ENCODE measurements at places on chromosomes 1 and 21.

DNA sequence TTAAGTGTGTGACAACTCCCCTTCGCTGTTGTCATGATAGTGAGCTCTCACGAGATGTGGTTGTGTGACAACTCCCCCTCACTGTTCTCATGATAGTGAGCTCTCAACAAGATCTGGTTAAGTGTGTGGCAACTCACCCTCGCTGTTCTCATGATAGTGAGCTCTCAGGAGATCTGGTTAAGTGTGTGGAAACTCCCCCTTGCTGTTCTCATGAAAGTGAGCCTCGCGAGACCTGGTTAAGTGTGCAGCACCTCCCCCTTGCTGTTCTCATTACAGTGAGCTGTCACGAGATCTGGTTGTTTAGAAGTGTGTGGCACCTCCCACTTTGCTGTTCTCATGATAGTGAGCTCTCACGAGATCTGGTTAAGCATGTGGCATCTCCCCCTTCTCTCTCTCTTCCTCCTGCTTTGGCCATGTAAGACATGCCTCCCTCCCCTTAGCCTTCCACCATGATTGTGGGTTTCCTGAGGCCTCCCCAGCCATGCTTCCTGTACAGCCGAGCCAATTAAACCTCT lies 25.1 kb upstream of the LSS start:
- DNase-seq = no peak

DNA sequence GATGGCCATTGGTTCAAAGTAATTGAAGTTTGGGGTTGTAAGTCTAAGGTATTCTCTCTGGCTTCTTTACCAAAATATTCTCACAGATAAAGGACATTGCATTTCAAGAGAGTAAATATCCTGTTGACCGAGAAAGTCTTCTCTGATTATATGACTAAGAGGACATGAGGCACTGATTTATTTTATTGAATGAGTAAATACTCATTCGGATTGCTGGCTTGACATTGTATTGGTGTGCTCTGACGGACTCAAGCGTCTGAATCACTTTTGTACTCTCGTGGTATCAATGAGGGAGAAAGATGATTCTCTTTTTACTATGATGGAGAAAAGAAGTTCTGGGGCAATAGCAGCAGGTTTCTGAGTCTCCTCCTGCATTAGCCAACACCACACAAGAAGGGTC lies 205.3 kb upstream of the RRP15 start:
- no peak for DNase-seq

DNA sequence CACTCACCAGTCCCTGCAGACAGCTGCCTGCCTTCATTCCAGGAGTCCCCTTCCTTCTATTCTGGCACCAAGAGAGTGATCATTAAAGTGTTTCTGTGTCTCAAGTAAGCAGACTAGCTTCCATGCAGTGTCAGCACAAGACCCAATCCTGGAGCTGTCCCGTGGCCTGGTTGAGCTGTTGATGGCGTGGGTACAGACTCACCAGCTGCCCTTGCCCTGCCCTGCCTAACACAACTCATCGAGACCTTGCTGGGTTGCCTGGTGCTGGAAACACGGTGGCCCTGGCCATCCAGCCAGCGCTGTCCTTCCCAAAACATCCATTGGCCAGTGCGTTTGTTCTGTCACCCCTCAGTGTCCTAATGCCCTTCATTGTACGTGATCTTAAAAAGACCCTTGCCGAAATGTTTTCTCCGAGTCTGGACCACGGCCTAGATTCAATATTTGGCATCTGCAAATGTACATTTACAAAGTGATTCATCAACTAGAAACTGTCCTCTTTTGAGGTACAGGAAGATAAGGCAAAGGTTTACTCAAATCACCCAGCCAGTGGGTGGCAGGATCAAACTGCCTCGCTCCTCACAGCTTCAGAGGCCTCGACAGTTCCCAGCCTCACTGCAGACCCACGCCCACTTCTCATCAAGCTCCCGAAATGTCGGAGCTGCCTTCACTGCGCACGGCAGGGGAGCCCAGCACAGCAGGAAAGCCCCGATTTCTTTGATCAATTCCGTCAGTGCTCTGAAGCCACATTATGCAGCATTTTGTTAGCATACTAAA lies 494.2 kb downstream of the KIF26B start:
- DNase-seq = no peak

- no peak for DNase-seq
Observed at GRCh38 chr1:246537887-246538286, 28.2 kb downstream of the TFB2M start.

DNA sequence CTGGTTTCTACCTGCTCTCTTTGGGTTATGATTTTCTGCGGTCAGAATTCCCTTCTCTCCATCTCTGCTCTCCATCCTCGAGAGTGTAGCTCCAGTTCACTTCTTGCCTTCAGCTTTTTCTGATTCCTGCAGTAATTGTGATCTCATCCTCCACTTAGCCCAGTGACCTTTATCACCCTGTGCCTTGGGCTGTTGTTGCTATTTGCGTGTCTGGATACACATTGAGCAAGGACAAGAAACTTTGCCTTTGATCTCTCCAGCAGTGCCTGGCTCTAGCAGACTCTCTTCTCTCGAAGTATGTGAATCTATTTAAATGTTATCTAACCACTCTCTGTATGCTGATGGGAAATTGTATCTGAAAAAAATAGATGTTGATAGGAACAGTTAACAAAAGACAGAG lies 76.4 kb upstream of the MARK1 start:
- DNase-seq = no peak

GRCh38 chr1:220386494-220387195 lies 114.4 kb upstream of the RAB3GAP2 start:
- DNase-seq = no peak

GRCh38 chr1:61921435-61921834 lies 179.2 kb downstream of the PATJ start:
- no peak for DNase-seq

DNA sequence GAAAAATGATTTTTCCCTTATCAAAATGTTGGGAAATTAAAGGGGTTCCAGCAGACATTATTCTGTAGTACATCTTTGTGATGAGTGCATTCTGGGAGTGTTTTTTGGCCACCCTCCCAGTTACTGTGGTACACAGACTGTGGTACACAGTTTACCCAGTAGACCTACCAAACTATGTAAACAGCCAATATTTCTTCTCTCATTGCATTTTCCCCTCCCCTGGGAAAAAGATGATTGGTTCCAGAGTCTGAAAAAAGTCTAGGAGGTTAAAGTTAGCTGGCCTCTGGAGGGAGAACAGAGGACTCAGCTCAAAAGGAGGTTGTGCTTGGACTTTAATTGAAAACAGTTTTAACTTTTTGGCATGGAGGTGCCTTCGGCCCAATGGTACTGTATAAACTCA lies 42.5 kb downstream of the PGM1 start:
- DNase-seq = no peak

GRCh38 chr1:30274976-30275621 lies 448.3 kb downstream of the MATN1 start:
- no peak for DNase-seq

DNA sequence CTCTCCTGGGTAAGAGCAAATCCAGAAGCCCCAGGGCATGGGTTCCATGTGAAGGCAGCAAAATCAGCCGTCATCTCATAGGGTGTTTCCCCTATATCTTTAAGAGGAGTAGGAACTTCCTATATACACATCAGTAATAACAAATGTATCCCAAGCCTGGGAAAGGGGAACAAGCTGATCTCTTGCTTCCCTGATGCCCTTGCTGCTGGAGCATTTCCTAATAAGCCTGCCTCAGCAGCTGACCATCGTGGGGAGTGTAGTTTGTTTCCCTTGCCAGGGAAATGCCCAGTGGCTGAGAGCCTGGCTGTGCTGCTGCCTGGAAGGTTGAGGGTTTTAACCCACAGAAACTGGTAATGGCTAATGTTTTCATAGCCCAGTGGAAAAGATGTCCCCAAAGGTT lies 177.0 kb downstream of the NPHP4 start:
- no peak for DNase-seq

DNA sequence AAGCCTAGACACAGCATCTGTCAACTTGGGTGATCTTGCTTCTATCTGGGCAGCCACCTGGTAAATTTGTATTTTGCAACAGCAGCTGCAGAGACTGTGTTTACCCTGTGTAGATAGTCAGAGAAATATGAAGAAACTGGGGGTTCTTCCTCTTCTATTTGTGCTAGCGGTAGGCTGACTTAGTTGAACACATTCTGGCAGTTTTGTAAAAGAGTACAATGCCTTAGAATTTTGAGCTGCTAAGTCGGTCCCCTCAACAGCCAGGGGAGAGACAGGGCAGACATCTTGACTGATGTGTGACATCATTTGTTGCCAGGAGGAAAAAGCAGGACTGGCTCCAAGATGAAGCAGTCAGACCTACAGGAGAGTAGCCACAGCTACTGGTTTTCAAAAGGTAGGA lies 53.7 kb downstream of the KCNJ6 start:
- DNase-seq = no peak

- no peak for DNase-seq
Observed at GRCh38 chr1:25047506-25048240, 117.6 kb upstream of the RUNX3 start.

DNA sequence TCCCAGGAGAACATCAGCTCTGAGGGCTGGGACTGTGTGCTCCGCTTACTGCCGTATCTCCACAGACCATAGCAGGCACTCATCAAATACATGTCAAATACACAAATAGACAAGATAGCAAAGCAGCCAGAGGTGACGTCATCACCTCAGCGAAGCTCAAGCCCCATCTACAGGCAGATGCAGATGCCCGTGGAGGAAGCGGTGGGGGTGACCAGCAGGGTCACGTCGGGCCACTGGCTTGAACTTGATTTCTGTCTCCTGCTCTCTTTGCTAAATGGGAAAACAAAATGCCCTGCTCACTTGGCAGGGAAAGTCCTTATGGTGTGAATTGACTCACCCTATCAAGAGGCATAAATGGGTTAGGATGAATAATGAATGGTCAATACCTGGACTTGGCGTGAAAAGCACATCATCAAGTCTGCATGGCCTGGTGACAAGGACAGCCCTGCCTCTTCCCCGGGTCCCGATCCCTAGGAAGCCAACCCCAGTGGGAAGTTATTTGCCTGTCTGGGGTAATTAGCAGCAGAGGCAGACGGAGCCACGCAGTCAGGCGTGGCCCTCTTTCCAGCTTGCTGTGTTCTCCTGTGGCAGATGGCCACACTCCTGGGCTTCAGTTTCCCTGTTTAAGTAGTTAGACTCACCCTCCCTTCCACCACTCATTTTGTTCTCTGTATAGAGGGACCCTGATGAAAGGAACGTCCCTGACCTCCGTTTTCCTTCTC lies 536.0 kb downstream of the NPHP4 start:
- no peak for DNase-seq

DNA sequence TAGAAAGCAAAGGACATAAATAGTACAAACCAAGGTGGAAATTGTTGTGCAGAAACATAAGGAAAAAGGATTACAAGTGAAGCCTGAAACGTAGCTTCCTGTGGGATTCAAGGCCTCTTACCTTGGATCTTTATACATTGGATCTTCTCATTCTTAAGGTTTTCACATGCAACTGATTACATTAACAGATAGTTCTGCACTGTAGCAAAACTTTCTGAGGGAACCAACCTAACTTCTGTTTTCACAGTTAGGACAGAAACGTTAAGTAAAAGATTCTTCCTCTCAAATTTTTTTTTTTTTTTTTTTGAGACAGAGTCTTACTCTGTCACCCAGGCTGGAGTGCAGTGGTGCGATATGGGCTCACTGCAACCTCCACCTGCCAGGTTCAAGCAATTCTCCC lies 7.8 kb upstream of the TM2D1 start:
- DNase-seq = no peak

DNA sequence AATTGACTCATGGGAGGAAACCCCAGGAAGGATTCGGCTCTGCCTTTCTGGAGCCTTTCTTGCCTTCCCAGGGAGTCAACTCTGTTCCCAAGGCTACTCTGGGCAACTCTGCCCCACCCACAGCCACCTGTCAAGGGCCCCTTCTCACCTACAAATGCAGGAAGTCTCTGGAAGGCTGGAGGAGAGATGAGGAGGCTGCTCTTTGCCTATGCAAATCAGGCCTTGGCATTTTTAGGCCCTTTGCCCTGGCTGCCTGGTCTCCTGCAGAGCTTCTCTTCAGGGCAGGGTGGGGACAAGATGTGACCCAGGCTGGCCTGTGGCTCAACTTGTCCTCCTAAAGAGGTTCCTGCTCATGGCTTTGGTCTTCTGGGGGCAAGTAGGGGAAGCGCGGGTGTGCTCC lies 5.4 kb downstream of the SLC6A9 start:
- no peak for DNase-seq

DNA sequence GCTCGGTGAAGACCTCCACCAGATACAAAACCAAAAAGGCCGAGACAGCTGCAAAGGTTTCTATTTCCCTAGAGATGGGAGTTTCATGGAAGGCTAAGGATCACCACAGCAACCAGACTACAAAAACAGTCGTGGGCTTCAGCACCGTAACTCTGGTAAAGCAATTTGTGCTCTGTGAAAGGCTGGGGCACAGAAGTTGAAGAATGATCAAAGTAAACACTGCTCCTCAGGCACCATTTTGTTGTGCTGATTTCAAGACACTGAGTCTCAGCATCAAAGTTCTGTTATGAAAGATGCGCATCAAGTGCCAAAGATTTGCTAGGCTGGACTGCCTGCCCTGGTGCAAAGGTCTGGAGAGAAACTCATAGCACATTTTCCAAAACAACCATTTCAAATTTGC lies 116.2 kb downstream of the TGFBR3 start:
- no peak for DNase-seq

GRCh38 chr1:187878883-187879282 lies 1050.1 kb downstream of the PLA2G4A start:
- DNase-seq = no peak

DNA sequence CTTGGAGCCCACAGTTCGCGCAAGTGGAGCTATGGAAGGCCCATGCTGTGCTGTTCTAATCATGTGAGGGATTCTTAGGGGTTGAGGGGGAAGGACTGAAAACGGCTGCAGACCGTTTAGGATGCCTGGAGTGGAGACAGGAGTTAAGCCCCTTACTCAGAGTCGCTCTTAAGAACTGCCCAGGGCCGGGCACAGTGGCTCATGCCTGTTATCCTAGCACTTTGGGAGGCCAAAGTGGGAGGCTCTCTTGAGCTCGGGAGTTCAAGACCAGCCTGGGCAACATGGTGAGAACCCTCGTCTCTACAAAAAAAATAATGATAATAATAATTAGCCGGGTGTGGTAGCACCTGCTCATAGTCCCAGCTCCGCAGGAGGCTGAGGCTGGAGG lies 1.1 kb downstream of the ZNF672 start:
- DNase-seq = no peak

DNA sequence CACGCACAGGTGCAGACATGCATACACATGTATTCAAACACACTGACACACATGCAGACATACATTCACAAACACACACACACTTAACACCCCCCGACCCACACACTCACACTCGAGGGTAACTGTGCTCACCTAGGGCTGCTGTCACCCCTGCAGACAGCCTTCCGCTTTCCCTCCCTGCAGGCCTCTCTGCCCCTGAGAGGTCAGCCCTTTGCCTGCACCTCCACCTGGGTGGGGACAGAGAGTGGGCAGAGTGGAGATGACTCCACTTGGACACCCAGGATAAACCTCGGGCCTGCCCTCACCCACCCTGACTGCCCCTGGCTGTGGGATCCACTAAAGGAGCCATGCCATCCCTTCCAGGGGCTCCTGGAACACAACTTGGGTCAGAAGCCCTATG lies 264.3 kb downstream of the PTPRU start:
- peak; percentile 41 for DNase-seq
